SK-N-MC (cell line): ENCODE measurements at places on chromosomes 5 and 9.

DNA sequence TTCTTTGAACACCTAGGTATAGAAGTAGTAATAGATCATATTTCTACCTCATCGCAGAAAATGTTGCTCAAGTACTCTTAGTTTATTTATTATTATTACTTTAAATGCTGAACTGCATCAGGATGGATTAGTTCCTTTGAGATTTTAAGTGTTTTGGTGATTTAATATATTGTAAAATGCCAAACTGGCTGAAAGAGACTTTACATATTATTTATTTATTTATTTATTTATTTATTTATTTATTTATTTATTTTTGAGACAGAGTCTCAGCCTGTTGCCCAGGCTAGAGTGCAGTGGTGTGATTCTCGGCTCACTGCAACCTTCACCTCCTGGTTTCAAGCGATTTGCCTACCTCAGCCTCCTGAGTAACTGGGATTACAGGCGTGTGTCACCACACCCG, 42.3 kb downstream of the LMNB1 start:
- DNase-seq = no peak

GRCh38 chr9:71704796-71705195, 63.5 kb downstream of the CEMIP2 start:
- DNase-seq = no peak

DNA sequence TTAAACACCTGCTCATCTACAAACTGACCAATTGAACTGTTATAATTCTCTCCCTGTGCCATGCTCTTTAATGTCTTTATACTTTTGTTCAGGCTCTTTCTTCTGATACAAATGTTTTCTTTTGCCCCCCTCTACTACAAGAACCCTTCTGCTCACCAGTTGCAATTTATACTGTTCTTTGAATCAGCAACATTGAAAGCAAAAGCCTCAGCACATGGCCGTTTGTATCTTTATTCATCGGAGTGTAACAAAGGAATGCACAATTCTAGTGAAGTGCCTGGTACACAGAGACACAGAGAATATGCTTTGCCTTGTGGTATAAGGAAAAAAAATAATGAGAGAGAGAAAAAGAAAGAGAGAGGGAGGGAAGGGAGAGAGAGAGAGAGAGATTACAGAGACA, 547.1 kb downstream of the CDH12 start:
- no peak for DNase-seq

DNA sequence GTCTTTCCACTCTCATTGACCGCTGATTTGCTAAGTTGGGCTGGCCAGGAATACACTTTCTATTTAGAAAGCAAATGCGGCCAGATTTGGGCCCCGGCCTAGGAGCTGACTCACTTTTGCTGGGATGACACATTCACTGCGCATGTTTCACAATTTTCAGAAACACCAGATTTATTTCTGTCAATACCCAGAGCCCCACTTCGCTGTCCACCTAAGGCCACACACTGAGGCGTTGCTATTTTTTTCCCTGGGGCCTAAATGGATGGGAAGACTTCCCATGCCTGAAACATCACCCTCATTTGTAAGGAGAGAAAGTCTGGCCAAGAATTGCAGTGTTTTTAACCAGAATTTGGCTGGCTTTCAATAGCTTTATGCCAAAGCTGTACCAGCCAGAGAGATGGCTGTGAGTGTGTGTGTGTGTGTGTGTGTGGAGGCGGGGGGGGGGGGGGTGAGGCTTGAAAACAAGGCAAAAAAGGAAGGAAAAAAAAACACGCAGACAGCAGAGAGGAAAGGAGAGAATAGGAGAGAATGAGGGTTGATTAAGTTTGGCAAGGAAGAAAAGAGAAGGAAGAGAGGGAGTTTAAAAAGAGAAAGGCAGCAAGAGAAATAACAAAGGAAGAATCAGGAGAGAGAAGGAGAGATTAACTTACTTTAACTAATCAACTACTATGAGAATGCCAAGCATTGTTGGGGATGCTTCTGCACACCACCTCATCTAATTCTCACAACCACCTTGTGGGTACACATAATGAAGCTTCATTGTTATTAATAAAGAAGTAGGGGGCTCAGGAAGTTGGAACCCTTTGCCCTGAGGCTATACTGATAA, 261.4 kb upstream of the KLF4 start:
- no peak for DNase-seq

DNA sequence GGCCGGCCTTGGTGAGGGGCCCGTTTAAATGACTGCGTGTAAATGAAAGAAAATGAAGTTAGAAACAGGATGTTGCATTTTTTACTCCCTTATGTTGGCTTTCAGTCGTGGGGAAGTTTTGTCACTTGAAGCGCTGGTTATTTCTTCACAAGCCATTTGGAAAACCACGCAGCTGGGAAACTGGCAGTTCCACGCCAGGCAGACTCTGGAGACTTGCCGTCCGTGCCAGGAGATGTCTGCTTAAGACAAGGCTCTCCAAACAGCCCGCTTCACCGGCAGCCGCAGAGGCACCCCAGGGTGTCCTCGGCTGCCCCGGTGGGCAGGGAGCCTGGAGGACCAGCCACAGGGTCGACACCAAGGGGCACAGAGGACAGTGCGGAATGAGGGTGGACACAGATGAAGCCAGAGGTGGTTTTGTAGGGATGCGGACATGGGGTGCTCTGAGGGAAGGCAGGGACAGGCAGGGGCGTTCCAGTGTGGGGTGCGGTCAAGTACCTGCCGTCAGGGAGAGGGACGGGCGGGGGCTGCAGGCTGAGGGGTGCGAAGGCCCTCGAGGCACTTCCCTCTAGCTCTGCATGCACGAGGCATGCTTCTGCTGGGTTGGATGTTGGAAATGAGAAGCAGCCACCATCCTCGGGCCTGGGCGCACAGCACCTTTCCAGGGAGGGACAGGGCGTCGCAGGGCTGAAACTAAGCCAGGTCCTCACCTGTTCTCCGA, 11.1 kb upstream of the AJM1 start:
- DNase-seq = no peak

GRCh38 chr5:93117751-93118531, 463.1 kb downstream of the NR2F1-AS1 start:
- DNase-seq = no peak

DNA sequence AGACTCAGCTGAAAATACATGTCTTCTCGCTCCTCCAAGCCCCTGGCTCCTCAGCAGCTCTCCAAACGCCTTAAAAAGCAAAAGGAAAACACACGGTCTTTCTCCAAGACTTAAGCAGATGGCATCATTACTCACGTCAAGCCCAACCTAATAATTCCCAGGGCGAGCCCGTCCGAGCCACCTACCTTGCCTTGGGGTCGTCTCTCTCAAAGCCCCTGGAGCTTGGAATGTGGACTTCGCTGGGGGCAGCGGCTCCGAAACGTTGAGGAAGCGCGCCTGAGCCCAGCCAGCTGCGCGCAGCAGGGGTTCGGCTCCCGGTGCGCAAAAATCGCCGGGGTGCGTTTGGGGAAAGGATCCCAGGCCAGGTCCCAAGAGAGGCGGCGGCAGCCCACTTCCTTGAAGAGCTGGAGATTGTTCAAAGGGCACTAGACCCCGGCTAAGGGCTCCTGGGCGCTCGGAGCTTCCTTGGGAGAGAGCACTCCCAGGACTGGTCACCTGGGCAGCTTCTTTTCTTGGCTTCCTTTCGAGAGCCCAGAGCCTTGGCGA, 395 bp downstream of the DRD1 start:
- no peak for DNase-seq

DNA sequence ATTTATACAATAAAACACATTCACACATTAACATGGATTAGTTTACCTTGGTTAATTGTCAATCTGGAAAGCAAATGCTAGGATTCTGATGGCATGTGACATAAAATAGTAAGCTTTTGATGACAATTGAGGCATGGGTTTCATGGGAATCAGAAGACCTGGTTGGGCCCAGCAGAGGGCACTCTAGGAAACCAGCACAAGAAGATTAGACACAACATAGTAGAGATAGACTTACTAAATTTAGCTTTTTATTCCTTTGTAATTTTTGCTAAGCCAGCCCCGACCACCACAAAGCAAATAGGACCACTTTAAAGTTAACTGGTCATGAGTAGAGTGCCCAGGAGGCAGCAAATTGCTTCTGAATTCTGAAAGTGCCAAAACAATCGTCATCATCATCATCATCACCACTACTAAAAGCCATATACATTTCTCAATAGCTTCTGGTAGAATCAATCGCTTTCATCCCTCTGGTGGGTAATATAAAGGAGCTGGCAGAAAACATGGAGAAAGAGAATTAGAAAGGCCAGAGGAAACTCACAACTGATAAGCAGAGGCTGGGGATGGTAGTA, 163.2 kb downstream of the ARRDC3 start:
- DNase-seq = no peak

GRCh38 chr5:65828022-65828896, 98.1 kb upstream of the ERBIN start:
- DNase-seq = no peak

- DNase-seq = no peak
Observed at GRCh38 chr9:89975630-89976029, 370.8 kb downstream of the GADD45G start.

- no peak for DNase-seq
Observed at GRCh38 chr9:99259231-99259918, 37.3 kb downstream of the SEC61B start.

DNA sequence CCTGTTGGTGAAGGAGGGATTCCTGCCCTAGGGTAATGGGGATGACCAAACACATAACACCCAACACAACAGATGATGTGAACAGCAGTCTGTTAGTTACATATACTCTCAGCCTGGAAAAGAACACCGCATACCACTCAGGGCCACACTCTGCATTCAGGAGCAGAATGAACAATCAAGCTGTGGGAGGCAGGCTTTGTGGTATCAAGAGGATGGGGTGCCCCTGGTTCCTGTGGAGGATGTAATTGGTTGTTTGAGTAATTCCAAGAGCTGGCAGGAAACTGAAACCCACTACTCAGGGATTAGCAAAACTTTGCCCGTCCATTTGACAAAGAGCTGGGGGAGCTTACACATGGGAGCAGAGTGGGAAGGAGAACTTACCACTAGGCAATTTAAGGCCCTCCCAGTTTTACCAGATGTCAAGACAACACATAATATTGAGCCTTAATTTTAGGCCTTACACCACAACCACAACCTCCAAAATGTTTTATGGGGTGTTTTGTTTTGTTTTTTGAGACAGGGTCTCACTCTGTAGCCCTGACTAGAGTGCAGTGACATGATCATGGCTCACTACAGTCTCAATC, 15.6 kb upstream of the PRKAA1 start:
- DNase-seq = no peak

DNA sequence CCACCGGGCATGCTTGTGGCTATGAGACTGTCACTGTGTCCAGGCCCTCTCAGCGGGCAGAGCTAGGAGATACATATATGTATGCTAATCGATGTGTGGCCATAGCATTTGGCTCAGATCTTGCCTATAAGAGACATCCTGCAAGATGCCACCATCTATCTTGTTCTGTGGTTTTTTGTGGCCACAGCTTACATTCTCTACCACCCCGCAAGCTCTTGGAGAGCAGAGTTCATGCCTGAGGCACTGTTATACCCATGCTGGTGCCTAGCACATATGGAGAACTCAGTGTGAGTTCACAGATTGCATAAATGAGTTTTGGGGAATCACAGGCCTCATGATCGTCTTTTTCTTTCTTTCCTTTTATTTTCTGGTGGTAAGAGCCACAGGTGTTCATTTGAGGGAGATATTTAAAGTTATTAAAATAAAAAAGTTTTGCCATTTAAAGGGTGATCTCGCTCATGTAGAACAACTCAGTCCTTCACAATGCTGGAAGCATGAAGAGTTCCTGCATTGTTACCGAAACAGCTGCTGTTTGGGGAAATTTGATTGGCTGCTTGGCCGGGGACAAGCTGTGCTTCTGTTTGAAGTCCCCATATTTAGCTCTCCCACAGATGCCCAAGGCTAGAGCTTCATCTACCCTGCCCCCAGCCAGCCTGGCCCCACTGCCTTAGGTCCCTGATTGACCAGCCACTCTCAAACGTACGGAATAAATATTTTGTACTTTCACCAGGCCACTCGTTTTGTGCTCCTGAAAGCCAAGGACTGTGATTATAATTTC, 169.2 kb upstream of the MAP1B start:
- DNase-seq = peak; percentile 70

- no peak for DNase-seq
Observed at GRCh38 chr5:8756498-8757084, 789.3 kb downstream of the SEMA5A start.

DNA sequence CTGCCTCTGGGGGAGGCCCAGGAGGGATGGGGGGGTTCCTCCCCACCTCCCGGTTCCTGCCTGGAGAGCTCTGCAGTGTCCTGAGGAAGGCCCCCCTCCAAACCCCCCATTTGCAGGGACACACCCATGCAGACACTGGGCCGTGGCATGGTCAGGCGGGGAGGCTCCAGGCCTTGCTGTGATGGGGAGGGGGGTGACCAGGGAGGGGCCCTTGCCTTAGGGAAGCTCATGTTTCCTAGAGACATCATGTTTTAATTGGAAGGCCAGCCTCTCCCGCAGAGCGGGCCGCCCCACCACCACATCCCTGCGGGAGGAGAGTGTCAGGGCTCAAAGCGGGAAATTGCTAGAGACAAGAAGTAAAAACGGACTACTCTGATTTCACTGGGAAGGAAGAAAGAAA, 12.0 kb downstream of the PRRX2 start:
- DNase-seq = no peak

- DNase-seq = no peak
Observed at GRCh38 chr9:110742741-110743371, 74.3 kb downstream of the MUSK start.

GRCh38 chr5:65262649-65263059, 219.1 kb downstream of the ADAMTS6 start:
- DNase-seq = peak; percentile 62

- DNase-seq = no peak
Observed at GRCh38 chr5:125365747-125366146, 619.3 kb upstream of the ZNF608 start.

DNA sequence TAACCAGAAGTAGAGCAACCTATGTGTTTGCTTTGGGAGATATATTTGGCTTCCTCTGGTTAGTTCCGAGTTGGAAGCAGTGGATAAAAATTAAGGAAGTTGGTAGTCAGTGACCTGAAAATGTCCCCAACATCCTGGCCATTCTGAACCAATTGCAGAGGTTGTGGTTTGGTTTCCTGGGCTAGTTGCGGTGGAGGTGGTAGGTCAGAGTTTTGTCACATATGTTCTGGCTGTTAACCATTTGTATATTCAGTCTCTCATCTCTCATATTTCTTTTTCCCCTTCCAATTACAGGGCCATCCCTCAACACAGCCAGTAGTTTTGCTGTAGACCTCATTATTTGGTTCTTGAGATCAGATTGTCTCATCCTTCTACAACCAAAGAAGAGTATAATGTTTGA, 1026.9 kb downstream of the PTPRD start:
- no peak for DNase-seq

DNA sequence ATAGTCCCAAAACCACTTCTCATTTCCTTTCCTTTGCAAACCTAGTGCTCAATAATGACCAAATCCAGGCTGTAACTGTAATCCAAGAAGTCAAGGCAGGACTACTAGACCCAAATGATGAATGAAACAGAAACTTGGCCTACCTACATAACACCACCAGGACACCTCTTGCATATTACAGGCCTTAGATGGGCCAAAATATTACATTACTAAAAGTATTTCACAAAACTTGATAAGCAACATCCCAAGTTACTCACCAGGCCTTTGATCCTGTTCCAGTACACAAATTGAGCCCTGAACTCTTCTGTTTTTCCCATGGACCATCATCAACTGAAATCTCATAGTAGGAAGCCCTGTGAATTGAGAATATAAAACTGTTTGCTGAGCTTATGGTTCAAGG, 34.8 kb downstream of the NADK2 start:
- DNase-seq = no peak

- no peak for DNase-seq
Observed at GRCh38 chr5:177300236-177300880, 3.2 kb downstream of the RAB24 start.

- no peak for DNase-seq
Observed at GRCh38 chr5:36841677-36842076, 34.9 kb upstream of the NIPBL start.

GRCh38 chr9:16725066-16725465, 145.4 kb downstream of the BNC2 start:
- DNase-seq = no peak
